ENCODE measurements at places on chromosomes 13 and 19.
A peak's percentile ranks its signal among the peaks of the same experiment; 100 is the strongest.

DNA sequence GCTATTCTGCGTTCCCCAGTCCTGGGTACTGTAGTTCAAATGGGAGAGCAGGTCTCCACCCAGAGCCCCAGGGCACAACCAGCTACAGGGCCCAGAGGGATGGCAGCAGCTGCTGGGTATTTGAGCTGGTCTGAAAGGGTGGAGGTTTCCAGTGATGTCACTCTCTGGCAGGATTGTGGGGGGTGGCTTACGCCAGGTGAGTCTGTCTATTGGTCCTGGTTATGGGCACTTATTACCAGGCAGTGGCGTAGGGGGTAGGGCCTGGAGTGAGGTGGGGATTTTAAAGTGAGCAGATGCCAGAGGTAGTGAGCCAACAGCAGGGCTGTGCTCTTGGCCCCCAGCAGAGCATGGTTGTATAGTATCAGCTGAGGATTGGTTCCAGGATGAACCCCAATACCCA, 6.2 kb downstream of the RPS19 start:
- no peak for DNase-seq

DNA sequence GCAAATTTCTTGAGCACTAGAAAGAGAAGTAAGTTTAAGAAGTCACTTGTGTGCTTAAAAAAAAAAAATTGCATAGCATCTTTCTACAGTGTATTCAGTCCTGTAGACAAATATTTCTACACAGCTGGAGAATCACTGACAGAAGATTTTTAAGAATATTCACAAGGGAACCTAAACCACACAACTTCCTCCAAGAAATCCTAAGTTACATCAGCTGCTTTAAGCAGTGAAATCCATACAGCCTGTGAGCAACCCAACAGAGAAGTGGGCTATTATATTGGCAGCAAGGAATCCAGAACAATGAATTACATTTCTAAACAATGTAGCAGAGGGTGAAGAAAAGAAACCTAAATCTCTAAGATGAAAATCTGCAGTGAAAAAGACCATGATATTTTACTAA, 1.5 kb downstream of the DOCK9 start:
- peak; percentile 29 for DNase-seq

- DNase-seq: no peak
These were observed 15.2 kb downstream of the ERFL start for GRCh38 chr19:41912899-41913537.

- no peak for DNase-seq
These were observed 62.6 kb downstream of the IER2 start for GRCh38 chr19:13212759-13213330.

DNA sequence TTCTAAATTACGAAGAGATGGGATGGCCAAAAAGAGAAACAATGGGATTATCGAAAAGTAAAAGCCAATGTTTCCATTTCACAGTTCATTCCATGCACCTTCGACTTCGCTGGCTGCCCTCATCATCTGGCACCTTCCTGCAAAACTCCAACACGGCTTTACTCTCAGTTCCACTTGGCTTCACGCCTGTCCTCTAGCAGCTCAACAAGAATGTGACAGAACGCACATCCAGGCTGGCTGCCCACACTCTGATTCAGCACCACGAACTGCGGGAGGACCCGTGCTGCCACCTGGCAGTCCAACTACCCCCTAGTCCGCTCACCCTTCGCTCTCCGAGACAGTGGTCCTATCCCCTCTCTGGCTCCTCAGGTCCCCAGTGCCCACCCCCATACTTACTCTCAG, 11.7 kb downstream of the ATP7B start:
- DNase-seq: no peak

DNA sequence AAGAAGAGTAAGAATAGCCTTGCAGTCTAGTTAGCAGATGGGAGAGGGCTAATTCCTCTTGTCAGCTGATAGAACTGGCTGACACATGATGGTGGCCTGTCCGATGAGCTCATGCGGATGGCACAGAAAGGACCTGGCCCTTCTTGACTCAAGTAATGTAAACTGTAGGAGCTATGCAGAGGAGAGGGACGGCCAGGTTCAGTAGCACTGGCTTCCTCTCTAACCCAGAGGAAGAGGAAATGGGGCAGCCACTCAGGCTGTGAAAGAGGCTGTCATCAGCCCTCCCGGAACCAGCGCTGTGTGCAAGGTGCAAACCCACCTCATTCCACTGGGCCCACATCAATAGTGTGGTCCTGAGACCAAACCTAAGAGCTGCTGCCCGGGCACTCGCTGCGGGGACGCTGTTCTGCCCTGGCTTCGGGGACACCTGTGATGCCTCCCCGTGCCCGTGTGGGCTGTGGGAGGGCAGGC, 30.8 kb upstream of the USE1 start:
- peak; percentile 55 for DNase-seq

GRCh38 chr19:4115818-4116385, 8.0 kb downstream of the MAP2K2 start:
- DNase-seq: no peak

DNA sequence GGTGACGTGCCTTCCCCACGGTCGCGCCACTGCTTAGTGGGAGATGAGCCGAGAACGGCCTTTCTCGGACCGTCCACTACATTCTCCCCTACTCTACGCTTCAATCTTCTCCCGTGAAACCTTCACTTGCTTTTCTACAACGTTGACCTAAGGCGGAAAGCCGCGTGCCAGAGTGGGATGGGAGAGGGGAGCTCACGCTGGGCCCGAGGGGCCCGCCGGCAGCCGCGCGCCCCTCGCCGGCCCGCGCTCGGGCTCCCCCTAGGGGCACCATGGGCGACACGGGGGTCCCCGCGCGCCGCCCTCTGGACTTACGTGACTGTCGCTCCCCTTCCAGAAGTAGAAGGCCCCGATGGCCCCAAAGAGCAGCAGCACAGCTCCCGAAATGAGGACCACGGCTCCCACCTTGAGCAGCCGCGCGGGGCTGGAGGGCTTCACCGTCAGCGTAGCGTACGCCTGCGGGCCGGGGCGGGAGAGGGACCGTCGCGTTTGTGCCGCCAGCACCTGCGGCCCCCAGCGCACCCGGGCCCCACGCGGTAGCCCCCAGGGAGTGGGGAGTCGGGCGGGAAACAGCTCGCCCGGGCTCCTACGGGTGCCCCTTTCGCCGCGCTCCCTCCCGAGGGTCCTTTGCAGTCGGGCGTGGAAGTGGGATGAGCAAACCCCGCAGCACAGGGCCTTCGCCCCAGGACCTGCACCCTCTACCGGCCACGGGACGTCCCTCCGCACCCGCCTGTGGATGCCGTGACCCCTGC, 727 bp downstream of the CNMD start:
- DNase-seq: no peak

DNA sequence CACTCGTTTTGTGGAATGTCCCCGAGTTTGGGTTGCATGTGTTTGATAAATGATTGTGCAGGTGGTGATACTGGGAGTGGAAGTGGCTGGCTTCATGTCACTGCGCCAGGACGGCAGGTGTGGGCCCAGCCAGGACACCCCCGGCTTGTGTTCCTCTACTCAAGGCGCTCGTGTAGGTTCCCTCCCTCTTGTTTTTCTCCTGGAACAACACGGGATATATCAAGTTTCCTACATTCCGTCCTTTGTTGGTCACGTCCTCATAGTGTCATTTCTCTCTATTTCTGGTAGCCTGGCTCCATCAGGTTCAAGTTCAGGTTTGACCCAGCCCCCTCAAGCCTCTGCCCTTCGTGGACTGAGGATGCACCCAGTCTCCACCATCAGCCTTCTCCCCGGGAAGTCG, 16.3 kb downstream of the IL17D start:
- DNase-seq: no peak

GRCh38 chr19:49690656-49691242, at the start of gene CPT1C:
Gene CPT1C, plus strand, starts transcription at chr19:49691116. Its CDS starts 1,137 bp downstream, at chr19:49692253.
- no peak for DNase-seq

DNA sequence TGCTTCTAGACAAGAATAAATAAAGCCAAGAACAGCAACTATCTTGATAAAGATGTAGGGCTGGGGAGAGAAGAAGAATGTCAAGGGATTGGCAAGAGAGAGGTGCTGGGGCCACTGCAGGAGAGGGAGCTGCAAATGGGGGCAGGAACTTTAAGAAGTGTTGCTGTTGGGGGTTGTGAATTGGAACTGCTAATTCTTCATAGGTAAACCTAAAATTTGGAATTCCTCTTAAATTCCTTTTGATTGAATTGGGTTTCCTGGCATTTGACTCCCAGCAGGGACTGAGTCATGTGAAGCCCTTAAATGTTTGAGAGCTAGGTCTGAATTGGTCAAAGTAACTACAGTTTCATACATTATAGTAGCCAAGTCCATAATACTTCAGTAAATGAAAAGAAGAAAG, 305.6 kb upstream of the TMTC4 start:
- no peak for DNase-seq

GRCh38 chr13:44692173-44692713, 116.1 kb upstream of the TSC22D1 start:
- DNase-seq: no peak

GRCh38 chr19:17303940-17304267, 679 bp upstream of the ABHD8 start:
- DNase-seq: no peak

- DNase-seq: no peak
These were observed 112.8 kb downstream of the DLEU7 start for GRCh38 chr13:50730496-50731351.

GRCh38 chr19:3607303-3608078, 816 bp upstream of the TBXA2R start:
- DNase-seq: no peak

GRCh38 chr13:102197193-102197592, 204.7 kb downstream of the FGF14 start:
- no peak for DNase-seq

DNA sequence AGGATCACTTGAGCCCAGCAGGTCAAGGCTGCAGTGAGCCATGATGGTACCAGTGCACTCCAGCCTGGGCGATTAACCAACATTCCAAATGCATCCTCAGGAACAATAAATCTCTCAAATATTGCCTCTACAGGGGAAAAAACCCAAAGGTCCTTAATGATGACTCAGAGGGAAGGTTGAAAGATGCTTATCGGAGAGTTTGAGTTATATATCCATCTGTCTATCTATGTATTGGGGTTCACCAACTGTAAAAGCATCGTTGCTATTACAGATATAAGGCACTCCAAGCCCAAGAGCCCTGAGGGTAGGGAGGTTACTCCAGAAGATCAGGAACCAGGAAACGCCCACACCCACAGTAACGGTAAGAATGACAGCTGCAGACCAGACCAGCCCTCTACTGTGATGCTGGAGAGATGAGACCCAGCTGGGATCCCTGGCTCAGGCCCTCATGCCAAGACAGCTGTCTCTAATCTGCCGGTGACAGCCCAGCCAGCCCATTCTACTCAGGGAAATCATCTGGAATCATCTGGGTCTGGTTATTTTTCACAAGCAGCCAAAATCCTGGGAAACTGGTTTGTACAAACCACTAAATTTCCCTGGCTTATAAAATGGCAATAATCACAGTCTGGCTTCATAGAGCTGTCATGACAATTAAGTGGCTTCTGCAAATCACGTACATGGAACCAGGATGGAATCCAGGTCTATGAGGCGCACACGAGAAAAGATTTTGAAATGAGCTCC, 23.8 kb downstream of the TEX101 start:
- no peak for DNase-seq

GRCh38 chr13:96652506-96652905, 341.8 kb downstream of the OXGR1 start:
- DNase-seq: no peak

- DNase-seq: no peak
These were observed 14.9 kb upstream of the ZNF611 start for GRCh38 chr19:52749780-52750179.

DNA sequence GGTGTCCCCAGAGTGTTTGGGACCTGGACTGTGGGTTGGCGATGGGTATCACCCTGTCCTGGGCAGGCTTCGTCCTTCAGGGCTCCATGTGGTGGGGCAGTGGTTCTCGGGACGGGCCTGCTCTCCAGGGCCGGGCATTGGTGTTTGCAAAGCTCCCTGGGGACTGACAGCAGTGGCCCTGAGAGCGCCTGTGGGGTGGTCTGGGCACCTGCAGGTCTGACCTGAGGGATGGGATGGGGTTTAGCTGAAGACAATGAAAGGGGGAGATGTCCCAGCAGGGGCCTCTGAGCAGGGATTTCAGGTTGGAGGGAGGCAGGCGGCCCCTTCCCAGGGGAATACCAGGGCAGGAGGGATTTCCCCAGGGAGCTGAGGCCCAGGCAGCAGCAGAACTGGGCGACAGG, 68.3 kb upstream of the MCF2L start:
- DNase-seq: no peak

DNA sequence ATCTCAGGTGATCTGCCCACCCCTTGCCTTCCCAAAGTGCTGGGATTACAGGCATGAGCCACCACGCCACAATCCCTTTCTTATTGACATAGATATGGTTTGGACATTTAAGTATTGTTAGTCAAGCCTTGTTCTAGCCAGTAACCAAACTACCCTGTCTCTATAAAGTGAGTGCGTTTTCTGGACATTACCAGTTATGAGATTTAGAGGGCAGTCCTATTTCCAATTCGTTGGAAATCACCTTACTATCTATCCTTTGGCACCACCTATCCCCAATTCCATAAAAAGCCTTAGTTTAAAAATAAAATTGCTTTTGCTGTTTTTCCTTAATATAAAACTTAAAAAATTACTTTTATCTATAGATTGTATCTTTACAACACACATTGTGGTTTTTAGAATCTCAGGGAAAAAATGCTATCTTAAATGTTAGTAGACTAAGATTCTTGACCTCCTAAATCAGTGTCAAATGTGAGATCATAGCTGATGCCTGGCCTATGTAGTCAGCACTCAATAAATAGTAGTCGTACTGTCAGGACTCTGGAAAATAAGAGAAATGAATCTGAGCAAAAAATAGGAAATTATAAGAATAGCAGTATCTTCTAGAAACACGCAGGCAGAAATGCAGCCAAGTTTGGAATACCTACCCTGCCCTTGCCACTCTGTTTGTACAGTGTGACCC, 57.0 kb downstream of the NUFIP1 start:
- no peak for DNase-seq

- DNase-seq: no peak
These were observed 104.9 kb downstream of the CACNA1A start for GRCh38 chr19:13401388-13401787.

DNA sequence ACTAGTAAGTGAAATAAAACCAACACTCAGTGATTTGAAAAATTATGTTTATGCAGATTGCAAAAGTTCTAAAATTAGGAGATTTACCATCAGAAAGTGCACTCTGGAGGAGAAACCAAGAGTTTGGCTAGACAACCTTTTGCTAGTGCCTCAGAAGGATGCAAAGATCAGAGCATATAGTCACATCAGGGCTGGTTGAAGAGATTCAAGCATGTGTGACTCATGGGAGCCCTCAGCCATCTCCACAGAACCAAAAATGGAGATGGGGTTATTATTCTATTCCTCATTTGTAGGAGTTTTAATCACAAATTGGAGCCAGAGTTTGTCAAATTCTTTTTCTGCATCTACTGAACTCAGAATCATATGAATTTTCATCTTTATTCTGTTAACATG, 32.9 kb upstream of the OXGR1 start:
- no peak for DNase-seq

- DNase-seq: no peak
These were observed 30.7 kb upstream of the CSNK1A1L start for GRCh38 chr13:37136187-37136586.
